ENCODE measurements at places on chromosomes 1 and 21. TPM values are rescaled to one million over a fixed set of nuclear protein-coding genes. Genes with fewer than 3 reads are reported as not detected.
A peak's percentile ranks its signal among the peaks of the same experiment; 100 is the strongest.

DNA sequence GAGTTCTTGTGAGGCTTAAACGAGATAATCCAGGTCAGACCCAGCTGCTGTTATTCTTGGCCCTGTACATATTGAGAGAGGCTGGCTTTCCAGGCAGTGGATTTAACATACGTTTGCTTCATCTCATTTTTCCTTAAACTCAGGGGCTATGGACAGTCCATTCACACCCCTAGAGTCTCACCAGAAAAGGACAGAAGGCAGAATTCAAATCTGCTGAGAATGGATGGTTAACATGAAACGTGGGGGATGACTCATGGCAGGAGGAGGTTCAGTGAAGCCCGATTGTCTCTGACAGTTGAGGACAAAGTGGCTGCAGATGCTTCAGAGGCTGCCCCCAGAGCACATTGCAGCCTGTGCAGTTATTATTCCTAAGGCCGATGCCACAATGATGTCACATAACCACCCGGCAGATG is 39.5 kb downstream of the TGFB2 start:
- no peak for DNase-seq

GRCh38 chr1:119838236-119838635 is 27.0 kb upstream of the REG4 start:
- no peak for DNase-seq

DNA sequence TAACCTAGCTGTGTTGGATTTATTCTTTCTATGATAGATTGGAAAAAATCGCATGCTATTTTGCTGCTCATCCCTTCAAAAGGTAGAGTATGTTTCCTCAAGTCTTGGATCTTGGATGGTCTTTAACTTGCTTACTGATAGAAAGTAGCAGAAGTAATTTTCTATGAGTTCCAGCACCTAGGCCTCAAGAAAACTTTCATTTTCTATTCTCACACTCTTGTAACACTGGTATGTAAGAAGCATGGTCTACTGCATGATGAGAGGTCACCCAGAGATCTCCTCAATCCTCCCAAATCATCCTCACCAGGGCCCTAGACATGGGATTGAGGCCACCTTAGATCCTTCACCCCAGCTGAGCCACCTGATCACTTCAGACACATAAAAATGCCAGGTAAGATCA is 7.2 kb downstream of the SPTA1 start:
- DNase-seq = no peak

- no peak for DNase-seq
Measured at GRCh38 chr1:54046671-54047383, 6.2 kb downstream of the TMEM59 start.

GRCh38 chr1:184052194-184052559 is 647 bp downstream of the TSEN15 start:
- DNase-seq = no peak

DNA sequence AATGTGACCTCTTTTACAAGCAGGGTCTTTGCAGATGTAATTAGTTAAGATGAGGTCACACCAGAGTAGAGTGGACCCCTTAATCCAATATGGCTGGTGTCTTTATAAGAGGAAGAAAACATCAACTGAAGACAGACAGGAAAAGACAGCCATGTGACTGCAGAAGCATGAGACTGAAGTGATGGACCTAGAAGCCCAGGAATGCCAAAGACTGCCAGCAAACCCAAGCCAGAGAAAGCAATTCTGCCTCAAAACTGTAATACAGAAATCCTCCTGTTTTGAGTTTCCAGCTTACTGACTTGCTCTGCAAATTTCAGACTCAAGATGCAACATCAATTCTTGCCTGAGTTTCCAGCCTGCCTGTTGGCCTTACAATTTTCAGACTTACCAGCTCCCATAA is 17.3 kb downstream of the ENAH start:
- DNase-seq = no peak

DNA sequence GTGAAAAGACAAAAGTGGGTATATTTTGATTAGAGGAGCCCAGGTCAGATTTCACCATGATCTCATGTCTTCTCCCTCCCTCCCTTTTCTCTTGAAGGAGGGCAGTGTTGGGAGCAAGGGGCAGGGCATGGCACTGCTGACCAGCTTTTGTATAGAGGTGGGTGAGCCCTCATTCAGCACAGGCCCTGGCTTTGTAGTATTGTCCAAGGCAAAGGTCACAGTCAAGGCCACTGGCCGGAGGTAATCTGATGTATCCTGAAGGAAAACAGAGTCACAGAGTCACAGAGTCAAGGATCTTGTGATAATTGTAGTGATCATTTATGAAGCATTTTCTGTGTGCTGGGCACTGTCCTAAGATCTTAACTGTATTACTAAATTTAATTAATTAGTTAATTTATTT is 11.9 kb downstream of the ITGA10 start:
- DNase-seq = no peak

GRCh38 chr1:36133484-36133883 is 8.5 kb upstream of the COL8A2 start:
- DNase-seq = no peak

- no peak for DNase-seq
Measured at GRCh38 chr1:183267646-183268431, 81.8 kb downstream of the LAMC2 start.

- no peak for DNase-seq
Measured at GRCh38 chr1:151002611-151003010, 4.1 kb downstream of the MINDY1 start.

DNA sequence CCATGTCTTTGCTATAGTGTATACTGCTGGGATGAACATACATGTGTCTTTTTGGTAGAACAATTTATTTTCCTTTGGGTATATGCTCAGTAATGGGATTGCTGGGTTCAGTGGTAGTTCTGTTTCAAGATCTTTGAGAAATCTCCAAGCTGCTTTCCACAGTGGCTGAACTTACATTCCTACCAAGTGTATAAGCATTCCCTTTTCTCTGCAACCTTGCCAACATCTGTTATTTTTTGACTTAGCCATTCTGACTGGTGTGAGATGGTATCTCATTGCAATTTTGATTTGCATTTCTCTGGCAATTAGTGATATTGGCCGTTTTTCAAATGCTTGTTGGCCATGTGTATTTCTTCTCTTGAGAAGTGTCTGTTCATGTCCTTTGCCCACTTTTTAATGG is 37.5 kb upstream of the ANGPTL1 start:
- no peak for DNase-seq

DNA sequence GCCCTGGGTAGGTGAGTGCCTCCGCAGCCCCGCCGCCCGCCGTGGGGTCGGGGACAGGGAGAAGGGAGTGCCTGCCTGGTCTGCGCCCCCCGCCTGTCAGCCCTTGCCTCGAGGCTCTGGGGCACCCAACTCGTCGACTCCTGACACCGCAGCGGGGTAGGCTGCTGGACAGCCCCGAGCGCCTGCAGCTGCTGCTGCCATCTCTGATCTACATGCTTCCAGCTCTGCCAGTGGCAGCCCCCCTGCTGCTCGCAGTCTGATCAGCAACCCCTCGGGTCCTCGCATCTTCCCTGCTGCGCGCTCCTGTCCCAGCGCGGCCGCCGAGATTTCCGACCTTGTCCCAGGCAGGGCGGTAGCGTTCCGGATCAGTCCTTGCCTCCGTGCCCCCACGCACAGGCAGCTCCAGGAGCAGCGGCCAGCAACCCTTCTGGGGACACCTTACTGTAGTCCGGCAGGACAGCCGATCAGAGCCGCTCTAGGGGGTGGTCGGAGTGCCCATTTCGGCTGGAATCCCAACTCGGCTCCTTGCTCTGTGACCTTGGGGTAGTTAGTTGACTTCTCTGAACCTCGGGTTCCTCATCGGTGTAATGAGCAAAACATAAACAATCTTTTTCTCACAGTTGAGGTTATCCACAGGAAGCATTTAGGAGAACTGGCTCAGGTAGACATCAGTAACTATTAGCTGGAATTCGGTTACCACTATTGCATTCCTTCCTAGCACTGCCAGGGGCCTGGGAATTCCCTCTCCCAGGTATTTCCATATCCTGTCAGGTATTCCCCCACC is 540 bp downstream of the BCAN start:
- no peak for DNase-seq

DNA sequence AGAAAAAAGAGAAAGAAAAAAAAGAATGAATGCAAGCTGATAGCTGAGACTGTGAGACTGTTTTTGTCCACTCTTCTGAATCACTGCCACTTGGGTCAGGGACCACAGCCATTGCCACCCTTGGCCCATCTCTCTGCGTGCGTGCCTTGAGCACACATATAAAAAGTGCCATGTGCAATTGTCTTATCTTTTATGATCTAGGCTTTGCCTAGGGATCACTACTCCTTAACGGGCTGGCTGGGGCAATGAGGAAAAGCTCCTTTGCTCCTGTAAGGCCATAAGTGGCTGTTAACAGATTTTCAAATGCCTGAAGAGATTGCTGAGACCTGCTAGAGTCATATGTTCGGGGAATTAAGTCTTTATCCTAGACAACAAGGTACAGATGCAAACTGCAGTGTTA is 8.2 kb downstream of the SPATA46 start:
- DNase-seq = no peak

DNA sequence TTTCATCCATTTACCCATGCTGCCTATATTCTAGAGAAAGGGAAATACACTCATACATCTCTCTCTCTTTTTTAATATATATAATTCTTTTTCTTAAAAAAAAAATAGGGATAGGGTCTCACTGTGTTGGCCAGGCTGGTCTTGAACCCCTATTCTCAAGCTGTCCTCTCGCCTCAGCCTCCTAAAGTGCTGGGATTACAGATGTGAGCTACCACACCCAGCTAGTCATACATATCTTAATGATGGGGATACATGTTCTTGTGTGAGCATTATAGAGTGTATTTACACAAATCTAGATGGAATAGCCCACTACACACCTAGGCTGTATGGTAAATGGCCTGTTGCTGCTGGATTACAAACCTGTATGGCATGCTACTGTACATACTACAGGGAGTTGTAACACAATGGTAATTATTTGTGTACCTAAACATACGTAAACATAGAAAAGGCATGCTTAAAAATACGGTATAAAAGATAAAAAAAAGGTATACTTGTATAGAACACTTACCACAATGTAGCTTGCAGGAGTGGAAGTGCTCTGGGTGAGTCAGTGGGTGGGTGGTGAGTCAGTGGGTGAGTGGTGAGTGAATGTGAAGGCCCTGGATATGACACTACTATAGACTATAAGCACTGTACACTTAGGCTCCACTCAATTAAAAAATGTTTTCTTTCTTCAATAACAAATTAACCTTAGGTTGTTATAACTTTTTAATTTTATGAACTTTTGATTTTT is 72.9 kb downstream of the IVNS1ABP start:
- peak; percentile 26 for DNase-seq

GRCh38 chr1:209389258-209389657 is 194.3 kb upstream of the CAMK1G start:
- no peak for DNase-seq

DNA sequence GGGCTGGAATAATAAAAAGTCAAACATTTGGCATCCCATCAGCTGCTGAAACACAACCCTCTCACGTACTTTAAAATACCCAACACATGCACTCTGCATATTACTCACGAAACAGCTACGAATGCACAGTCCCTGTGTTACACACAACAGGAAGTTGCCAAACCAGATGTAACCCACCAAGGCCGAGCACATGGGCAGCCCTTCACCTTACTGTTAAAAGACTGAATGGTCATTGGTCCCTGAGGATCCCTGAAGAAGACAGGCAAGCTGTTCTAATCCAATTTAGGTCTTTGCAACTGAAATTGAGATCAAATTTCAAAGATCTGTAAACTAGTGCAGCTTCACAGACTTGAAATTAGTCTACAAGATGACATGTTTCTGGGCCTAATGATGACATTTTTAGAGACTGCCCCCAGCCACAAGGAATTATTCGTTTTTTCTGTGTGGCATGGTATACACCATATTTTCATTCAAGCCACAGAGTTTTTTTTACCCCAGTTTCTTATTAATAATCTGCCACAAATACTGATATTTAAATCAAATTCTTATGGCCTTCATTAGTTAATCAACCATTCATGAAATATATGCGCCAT is 25.6 kb upstream of the IER5 start:
- peak; percentile 69 for DNase-seq

GRCh38 chr1:208324005-208324404 is 79.8 kb upstream of the PLXNA2 start:
- no peak for DNase-seq

GRCh38 chr1:117003223-117003875 is 1.8 kb downstream of the CD101 start:
- no peak for DNase-seq

DNA sequence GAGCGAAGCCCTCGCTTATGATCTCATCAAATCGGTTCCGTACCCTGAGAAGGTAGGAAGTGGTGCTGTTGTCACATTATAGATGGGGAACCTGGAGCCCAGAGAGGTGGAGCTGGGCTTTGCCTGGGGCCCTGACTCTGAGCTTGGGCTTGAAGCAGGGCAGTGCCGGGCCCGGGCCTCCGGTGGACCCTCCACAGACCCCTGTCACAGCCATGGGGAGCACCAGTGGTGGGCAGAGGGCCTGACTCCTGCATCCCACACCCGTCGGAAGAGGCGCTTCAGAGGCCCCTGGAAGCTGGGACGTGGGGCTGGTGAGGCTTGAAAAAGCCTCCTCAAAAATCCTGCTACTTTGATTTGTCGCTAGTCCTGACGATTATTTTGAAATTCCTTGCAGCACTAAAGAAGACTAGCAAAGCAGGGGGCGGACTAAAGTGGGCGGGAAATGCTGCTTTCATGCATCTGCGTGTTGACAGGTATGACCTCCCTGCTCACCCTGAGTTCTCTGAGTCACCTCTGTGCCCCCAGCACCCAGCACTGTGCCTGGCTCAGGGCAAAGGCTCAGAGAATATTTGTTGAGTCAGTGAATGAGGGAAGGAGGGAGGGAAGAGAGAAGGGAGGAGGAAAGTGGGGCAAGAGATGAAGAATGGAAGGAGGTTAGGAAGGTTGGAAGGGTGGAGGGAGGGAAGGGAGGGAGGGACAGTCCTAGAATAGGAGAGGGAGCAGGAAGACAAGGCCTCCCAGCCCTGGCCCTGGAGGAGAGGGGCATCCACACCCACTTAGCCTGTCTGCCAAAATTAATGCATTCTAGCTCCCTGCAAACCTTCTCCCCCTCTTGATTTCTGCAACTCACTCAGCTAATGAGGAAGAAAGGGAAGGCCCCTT is 262.8 kb upstream of the VAMP3 start:
- no peak for DNase-seq

- DNase-seq = no peak
Measured at GRCh38 chr1:242225767-242226573, 227.1 kb upstream of the MAP1LC3C start.

DNA sequence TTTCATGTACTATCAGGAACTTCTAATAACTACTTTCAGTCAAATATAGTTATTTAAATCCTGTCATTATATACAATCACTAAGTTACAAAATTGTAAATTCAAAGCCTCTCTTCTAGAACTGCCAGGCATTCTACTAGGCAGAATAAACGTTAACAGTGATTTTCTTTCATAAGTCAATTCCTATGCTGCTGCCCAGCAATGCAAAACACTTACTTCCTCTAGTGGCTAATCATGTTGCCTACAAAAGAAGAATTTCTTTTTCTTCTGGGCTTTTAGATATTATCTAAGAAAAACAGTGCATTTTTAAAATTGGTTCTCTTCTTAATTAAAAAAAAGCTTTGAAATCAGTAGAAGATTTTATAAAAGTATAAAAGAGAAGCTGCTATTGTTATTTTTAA is 509.8 kb upstream of the ADAMTS5 start:
- DNase-seq = no peak

VASH2 gene
- total RNA-seq = 0.16 TPM

KRTAP12-2 gene
- total RNA-seq = not detected

SLC6A9 gene
- 2.3 TPM for total RNA-seq

CD101 gene
- total RNA-seq = 34.4 TPM

MYBPHL gene
- not detected for total RNA-seq

KRTAP21-2 gene
- not detected for total RNA-seq

IVL gene
- total RNA-seq = not detected

BCL2L15 gene
- 1.1 TPM for total RNA-seq

IFI44 gene
- 165 TPM for total RNA-seq

ROR1 gene
- total RNA-seq = not detected

LRRC38 gene
- total RNA-seq = not detected

ANGPTL7 gene
- total RNA-seq = not detected

AMIGO1 gene
- 1.6 TPM for total RNA-seq
